ENCODE measurements at places on chromosomes 3 and 15. TPM values are rescaled to one million over a fixed set of nuclear protein-coding genes. Genes with fewer than 3 reads are reported as not detected.

GRCh38 chr3:142625153-142625440, 28.9 kb downstream of the PLS1 start:
- DNase-seq: no peak

AHSG gene
- not detected for total RNA-seq

C3orf22 gene
- not detected for total RNA-seq

- DNase-seq: no peak
Observed at GRCh38 chr15:85905751-85906450, 111.2 kb upstream of the KLHL25 start.

CASR gene
- total RNA-seq: 0.36 TPM

AADAC gene
- not detected for total RNA-seq

GOLGA6L25 gene
- total RNA-seq: not detected
